ENCODE measurements at places on chromosomes 3 and 15.

GRCh38 chr3:169542331-169542751 lies 121.2 kb downstream of the MECOM start:
- no peak for DNase-seq

DNA sequence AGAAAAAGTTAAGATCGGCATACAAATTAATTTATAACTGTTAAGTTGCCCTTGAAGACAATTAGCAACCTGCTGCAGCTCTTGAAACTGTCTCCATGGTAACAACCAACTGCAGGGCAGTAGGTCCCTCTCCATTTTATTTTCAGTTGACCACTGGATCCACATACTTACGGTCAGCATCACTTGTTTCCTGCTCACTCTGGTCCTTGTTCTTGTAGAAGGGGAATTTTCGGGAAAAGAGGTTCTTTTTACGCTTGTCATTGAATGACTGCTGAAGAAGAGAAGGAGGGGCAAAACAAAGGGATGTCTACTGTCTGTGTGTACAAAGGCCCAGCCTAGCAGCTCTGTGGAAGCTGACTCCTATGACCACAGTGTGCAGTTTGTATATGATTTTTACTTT lies 46.8 kb upstream of the MELTF start:
- peak; percentile 19 for DNase-seq

GRCh38 chr3:55579496-55579895 lies 92.4 kb upstream of the WNT5A start:
- no peak for DNase-seq

- no peak for DNase-seq
Observed at GRCh38 chr3:87425056-87425455, 148.7 kb upstream of the POU1F1 start.

DNA sequence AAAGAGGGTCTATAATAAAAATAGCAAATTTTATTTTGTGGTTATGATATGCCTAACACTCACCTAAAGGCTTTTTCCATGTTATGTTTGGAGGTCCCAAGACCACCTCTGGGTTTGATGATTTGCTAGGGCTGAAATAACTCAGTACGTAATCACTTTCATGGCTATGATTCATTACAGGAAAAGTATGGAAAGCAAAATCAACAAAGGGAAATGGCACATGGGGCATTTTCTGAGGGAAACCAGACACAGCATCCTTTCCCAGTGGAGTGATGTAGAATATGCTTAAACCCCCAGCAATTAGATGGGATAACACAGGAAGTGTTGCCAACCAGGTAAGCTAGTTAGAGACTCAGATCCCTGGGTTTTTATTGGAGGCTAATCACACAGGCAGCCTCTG lies 701.6 kb upstream of the CBLB start:
- DNase-seq = no peak

DNA sequence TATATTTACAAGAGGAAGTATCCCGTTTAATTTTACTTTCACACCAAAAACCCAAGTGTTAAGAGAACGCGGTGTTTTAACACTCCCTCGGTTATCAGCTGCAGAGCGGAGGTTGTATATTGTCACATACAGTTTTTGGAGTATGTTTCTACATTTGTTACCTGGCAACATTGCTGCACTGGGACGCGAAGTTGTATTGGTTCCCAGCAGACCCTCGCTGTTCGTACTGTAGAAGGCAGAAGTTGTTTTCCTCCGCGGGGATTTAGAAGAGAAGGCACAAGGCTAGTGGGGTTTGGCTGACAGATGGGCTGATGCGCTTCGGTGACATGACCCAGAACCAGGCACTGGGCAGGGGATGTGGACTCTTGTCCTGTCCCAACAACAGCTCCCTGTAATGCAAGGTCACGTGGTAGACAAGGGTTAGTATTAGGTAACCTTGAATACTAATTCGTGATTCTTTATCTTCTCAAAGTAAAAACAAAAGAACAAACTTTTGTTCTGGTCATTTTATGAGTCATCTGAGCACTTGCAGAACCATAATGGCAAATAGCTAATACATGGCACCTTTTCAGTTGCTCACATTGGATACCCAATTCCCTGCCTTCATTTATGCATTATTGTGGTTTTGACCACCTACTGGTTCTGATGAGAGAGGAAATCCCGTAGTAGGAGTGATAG lies 230.4 kb upstream of the BHLHE40 start:
- DNase-seq = no peak

GRCh38 chr3:141507392-141508066 lies 20.7 kb downstream of the RASA2 start:
- DNase-seq = no peak

GRCh38 chr15:74427607-74428441 lies 5.9 kb downstream of the SEMA7A start:
- no peak for DNase-seq

DNA sequence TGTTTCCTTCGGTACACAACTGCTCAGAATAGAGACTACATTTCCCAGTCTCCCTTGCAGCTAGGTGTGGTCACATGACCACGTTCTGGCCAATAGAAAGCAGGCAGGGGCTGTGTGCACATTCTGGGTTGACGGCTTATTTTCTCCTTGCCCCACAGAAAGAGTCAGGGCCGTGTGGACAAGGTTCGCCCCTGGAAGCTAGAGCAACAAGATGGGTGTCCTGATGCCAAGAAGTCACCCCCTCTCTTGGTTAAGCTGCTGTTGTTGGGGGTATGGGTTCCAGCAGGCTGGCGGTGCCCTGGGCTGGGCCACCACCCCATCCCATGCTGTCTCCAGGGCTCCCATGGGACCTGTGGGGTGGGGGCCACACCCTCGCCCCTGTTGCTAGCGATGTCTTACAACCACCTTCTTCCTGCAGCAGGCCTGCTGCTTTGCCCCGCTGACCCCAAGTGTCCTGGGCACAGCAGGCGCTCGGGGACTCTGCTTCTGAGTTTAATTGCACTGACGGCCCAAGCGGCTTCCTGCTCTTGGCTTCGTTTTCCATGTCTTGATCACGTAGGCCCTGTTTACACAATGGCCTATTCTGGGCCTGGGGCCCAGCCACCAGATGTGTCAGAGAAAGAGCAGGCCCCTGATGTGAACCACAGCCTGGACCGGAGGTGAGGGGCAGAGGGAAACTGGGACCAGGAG lies 24.9 kb downstream of the ABTB1 start:
- DNase-seq = peak; percentile 87

DNA sequence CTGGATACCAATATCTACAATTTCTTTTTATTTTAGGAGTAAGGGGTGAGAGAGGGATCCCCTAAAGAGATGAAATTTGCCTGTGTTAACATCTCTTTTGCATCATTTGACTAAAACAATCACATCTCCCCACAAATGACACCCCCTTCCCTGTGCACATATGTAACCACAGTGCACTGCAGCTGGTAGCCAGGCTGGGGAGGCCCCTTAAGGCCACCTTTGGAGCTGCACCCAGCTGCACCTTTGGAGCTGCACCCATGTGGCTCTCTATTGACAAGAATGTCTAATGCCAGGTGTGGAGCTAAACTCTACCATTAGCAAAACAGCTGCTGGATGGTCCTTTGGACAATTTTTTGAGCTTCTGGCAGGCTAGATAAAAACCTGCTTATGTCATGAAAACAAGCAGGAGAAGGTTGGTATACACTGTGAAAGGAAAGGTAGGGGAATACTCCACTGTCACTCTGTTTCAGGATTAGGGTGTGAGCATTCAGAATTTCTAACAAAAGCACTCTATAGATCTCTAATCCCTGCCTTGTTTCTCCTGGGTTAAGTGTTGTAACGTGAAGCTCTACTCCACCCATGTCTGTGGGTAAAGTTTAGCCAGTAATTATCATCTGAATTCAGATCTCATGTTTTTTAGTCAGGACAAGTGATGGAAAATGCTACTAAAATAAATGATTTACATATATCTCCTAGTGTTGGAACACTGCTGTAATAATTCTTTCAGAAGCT lies 52.1 kb downstream of the TFG start:
- DNase-seq = peak; percentile 49

DNA sequence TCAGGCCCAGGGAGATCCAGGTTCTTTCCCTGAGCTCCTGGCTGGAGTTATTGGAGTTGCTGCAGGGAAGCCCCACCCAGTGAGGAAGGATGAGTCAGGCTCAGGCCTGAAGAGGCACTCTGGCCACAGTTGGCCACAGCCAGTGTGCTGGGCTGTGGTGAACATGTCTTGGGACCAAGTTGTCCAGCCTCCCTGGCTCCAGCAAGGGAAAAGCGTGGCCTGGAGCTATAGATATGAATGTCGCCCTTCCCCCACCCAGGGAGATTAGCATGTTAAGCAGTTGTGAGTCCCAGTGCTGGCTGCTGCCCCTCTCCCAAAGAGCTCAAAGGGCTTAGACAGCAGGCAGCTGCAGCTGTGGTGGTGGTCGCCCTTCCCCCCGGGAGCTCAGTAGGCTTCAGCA lies 963.2 kb downstream of the ROBO2 start:
- DNase-seq = no peak

- DNase-seq = no peak
Observed at GRCh38 chr3:58383904-58384303, 49.7 kb downstream of the PDHB start.

All from NCI-H774 (cell line).